ENCODE measurements at places on chromosomes 7 and 10.

DNA sequence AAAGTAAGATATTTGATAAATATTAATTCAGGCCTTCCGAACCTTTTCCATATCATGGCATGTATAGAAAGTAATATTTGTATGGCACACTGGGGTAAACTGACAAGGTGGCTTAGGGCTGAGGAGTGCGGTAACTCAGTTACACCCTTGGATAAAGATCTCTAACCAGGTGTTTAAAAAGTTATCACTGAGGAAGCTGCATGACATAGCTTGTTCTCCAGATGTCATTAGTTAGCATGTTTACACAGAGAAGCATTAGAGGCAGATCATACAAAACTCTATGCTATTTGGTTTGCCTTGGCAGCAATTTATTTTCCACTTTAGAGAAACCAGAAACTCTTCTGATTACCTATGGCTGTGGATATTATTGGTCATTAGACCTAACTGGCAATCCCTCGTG lies 118.2 kb downstream of the ST7 start:
- no peak for DNase-seq

DNA sequence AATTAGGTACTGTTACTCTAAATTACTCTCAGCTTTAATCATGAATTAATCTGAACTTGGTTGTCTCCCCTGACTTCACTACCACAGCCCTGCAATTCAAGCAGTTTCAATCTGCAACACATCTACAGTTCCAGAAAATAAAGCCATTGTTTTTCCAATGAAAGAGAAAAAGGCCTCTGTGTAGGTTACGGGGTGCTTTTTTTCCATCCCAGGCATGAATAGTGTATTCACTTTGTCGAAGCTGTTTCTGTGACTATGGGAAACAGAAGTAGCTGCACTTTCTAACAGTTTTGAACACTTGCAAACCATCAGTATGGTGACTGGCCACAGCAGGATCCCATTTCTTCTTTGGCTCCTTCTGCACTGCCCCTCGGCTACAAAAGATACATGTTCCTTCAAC lies 460.2 kb downstream of the GRM8 start:
- no peak for DNase-seq

DNA sequence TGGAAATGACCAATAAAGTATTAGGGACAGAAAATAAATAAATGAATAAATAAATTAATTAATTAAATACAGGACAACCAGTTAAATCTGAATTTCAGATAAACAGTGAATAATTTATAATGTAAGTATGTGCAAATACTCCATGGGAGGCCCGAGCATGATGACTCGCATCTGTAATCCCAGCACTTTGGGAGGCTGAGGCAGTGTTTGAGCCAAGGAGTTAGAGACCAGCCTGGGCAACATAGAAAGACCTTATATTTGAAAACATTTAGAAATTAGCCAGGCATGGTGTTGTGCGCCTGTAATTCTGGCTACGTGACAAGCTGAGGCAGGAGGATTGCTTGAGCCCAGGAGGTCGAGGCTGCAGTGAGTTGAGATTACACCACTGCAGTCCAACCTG lies 123.7 kb downstream of the CUL2 start:
- no peak for DNase-seq

DNA sequence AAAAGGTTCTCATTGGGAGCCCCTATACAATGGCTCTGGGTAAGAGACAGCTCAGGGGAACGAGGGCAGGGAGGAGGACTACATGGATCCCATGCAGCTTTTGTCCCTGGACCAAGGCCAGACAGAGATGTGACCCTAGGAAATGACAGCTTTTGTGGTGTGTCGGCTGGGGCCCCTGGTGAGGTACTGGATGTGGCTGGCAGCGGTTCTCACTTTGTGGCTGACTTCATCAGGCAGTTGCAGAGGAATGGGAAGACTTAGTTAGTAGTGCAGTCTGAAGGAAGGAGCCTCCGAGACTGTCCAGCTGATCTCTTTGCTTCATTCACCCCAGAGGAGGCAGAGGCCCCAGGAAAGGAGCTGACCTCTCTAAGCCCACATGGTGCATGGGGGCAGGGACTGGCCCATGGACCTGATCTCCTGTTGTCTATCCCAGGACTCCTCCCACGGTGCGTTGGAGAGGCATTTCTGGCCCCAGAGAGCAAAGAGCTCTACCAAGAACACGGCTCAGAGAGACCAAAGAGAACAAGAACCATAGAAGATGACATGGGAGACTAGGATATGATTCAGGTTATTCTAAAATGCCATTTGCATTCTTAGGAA lies 202.9 kb downstream of the RPS24 start:
- no peak for DNase-seq

DNA sequence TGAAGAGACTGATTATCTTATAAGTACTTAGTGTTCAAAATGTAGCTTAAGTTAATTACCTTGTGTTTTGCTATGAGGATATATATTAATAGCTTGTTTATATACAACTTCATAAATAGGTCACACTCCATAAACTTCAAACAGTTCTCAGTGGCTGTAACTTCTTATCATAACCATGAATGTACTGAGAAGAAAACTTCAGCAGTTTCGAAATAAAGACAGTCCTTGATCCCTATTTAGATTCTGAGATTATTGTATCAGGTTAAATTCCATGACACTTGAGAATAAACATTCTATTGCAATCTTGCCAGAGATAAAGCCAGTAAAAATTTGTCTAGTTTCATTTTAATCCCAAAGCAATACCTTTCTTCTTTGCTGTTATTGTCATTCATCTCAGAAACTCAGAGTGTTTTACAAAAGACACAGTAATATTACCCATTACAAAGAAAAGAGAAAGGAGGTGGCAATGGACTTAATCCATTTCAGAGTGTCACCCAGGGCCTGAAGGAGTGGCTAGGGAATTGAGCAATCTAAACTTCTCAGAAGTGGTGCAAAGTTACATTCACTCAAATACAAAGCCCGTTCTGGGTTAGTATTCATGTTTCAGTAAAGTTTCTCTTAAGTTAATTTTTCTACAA lies 403.6 kb downstream of the SEMA3D start:
- DNase-seq, result no peak

DNA sequence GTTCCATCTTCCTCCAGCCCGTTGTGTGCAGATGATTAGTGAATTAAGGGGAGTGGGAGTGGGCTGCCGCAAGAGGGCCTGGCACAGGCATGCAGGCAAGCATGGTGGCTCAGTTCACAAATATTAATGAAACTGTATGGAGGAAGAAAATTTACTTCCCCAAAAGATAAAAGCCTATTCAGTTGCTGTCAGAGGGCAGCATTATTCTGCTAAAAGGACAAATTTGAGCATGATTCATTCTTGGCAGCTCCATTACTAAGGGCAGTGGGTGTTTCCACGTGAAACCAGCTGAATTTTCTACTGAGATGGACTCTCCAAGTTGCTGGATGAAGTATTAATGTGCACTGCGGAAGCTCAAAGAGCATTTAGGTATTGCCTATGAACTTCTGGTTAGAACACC lies 90.9 kb upstream of the WDR11 start:
- DNase-seq, result no peak

GRCh38 chr10:12922117-12922900 lies 79.2 kb downstream of the CCDC3 start:
- no peak for DNase-seq

DNA sequence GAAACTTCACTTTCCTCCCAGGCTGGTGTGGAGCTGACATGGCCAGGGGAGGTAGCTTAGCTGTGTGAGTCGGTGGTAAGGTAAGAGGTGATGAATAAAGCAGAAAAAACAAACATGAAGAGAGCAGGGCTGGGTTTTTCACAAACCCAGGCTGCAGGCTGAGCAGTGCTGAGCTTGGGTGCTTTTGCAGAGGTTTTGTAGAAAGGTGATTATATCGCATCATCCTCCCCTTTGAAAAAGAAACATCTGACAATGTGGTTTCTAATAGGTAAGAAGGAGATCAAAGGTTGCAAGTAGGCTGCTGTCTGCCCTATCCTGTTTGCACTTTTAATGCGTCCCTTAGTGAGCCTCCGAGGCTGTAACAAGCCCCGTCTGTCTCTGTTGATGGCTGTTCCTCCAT lies 69.6 kb upstream of the GRM8 start:
- DNase-seq, result no peak

DNA sequence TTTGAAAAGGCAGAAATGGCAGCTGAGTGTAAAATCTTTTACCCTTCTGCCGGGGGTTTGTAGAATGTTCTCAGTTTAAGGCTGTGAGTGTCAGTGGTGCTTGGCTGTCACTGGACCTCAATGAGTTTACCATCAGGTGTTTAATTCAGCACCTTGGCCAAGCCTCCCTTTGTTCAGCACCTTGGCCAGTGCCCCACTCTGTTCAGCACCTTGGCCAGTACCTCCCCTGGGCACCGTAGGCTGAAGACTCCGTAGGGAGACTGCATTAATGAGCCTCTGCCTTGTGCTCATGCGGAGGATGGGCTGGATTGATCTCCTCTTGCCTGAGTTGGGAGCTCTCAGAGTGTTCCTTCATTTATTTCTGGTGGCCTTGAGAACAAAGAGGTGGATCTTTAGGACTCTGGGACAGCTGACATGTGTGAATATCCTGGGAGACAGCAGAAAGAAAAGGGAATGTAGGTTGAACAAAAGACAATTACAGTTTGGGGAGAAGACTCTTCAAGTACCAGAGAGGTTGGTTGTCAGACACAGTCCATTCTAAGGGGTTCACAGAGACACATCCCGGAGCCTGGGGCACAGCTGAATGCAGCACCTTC lies 1.6 kb downstream of the FAM24A start:
- DNase-seq, result no peak

GRCh38 chr7:120332433-120332832 lies 59.5 kb downstream of the KCND2 start:
- no peak for DNase-seq

DNA sequence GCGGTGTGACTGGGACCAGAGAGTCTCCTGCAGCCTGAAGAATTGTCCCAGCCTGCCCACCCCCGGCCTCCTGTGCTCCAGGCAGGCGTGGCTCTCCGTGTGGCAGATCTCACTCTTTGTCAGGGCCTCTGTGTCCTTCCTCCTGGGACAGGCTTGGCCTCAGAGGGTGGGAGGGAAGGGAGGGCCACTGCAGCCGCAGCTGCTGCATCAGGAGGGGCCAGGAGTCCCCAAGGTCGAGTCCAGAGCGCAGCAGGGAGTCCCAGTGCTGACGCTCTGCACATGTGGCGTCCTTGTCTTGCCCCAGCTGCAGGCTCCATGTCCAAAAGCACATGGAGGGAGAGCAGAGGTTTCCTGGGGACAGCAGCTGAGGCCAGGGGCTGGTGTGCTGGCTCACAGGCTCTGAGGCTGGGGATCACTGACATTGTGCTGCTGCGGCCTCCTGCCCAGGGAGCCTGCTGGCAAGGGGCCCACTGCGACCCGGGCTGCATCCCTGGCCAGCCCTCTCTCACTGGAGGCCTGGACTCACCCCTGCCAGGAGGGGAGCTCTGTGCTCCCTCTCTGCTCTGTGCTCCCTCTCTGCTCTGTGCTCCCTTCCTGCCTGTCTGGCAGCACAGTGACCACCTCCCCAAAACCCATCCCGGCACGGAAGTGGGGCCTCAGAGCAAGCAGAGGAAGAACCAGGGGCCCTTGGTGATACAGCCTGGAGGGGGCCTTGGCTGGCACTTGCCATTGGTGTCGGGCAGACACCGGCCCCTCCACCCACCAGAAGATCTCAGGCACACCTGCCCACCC lies 114.6 kb upstream of the RET start:
- DNase-seq, result no peak

DNA sequence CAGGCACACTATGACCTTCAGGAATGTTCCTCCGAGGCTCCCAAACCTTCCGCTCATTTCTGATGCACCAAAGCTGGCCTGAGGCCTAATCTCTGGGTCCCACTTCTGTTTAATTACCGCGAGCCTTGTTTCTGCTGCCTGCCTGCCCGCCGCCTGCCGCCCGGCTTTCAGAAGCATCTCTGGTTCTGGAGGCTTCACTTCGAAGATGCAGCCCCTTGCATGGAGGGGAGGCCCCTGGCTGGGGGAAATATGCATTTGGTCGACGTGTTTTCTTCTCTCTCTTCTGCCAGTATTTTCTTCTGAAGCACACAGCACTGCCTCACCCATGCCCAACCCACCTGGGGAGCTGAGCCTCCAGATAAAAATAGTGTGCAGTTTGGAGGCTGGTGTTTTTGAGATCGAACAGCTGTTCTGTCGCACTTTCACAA lies 166.9 kb downstream of the PAXIP1 start:
- DNase-seq, result no peak

DNA sequence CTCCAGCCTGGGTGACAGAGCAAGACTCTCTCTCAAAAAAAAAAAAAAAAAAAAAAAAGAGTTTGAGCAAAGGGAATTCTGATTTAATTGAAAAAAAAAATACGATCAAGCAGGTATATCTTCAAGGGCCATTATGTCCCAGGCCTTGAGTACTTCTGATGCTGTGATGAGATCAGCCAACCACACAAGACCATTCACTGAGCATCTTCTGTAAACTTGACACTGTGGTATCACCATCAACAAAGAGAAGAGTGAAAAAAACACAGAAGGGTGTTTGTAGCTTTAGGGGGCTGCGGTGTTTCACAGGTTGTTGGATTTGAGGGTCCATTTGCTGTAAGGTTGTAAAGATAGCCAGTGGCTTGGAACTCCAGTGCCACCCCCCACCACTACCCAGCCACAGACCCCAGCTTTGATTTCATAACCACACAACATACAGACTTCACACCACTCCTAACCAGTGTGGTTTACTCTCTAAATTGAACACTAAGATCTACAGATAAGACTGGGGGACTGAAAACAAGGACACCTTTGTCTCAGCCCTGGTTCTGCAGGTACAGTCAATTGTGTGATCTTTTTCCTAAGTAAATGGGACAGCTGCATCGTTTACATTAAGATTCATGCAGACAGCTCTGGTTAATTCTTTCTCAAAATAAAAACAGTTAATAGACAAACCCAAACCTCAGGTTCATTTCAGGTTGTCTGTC lies 66.4 kb downstream of the CDC123 start:
- no peak for DNase-seq

DNA sequence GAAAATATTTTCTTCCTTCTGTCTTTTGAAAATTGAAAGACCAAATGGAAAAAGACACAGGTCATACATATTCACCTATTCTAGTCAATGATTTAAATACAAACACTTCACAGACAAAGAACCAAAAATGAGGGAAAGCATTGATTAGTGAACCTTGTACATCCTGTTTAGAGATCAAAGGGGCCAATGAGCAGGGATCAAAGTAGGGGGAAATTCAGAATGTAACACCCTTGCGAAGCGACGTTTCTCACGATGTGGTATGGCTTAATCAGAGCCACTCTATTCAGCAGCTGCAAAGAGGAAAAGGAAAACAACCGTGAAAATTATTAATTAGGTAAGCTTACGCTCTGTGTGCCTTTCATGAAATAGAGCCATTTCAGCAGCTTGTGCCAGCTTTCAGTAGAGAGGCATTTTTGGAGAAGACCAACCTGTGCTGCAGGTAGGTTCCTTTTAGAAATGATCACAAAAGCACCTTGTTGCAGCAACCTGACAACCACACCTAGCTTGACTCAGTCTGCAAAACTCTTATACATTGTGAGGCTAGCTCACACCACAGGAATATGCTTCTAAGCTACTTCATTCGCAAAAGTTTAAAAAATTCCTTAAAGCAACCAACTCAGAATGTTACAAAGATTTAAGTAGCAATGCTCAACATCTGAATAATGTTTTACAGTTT lies 78.0 kb downstream of the DKK1 start:
- no peak for DNase-seq

- no peak for DNase-seq
Observed at GRCh38 chr7:78264105-78264504, 465.5 kb downstream of the PHTF2 start.

Data from CD4-positive, alpha-beta T cell treated with Interferon gamma for 1 hour (primary cell).